Pancreas (tissue), 10 donors: ENCODE measurements at places on chromosomes 16 and 17. TPM values are rescaled to one million over a fixed set of nuclear protein-coding genes. Genes with fewer than 3 reads are reported as not detected.
A peak's percentile ranks its signal among the peaks of the same experiment; 100 is the strongest.

- DNase-seq, result peak; percentile 71
Observed at GRCh38 chr17:80445007-80445725, 30.2 kb downstream of the ENDOV start.

GRCh38 chr16:23640931-23641765 is at the start of the genes DCTN5 and PALB2:
DCTN5 (plus strand) TSS chr16:23641466; CDS start chr16:23641543, 77 bp downstream.
PALB2 (minus strand) TSS chr16:23641310; CDS start chr16:23641157, 153 bp downstream.
- DNase-seq, result peak; percentile 90

GRCh38 chr16:83781-84615 is 6.0 kb downstream of the MPG start:
- DNase-seq, result no peak

DNA sequence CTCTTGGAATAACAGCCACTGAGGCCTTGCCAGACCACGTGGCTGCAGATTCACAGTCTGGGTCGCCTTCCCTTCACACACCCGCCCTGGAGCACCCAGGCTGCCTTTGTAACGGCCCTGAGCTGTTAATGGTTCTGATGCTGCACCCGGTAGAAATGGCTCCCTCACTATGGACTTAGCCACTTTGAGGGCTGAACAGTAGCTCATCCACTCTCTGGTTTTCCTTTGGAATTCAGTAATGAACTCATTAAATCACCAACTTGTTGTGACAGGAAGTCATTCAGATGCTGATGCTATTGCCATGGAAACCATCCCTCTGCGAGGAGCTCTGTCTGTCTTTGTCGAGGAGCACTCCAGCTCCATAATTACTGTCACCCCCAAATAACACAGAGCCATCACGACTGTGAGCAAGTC is 59.2 kb downstream of the CDK5R1 start:
- DNase-seq, result no peak

- no peak for DNase-seq
Observed at GRCh38 chr16:48565752-48566151, 44.2 kb downstream of the N4BP1 start.

DNA sequence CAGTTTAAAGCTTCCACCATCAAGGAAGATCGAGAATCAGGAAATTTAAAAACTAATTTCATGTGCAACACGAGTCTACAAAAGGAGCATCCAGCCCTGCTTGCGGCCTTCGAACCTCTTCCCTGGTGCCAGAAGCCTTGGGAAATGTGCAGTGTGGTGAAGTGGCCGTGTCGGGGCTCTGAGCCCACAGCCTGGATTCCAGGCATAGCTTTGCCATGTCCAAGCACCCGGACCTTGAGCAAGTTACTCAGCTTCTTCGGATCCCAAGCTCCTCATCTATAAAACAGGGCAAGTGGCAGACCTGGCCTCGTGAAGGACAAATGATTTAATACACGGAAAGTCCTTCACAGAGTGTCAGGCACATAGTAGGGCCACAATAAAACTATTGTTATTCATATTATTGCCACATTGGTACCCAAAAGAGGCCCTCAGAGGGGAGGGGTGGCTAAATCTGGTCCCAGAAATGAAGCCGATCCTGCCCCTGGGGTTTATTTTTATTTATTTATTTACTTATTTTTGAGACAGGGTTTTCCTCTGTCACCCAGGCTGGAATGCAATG is 34.8 kb downstream of the COTL1 start:
- no peak for DNase-seq

GRCh38 chr17:46943501-46944393 is 20.8 kb downstream of the GOSR2 start:
- DNase-seq, result no peak

DNA sequence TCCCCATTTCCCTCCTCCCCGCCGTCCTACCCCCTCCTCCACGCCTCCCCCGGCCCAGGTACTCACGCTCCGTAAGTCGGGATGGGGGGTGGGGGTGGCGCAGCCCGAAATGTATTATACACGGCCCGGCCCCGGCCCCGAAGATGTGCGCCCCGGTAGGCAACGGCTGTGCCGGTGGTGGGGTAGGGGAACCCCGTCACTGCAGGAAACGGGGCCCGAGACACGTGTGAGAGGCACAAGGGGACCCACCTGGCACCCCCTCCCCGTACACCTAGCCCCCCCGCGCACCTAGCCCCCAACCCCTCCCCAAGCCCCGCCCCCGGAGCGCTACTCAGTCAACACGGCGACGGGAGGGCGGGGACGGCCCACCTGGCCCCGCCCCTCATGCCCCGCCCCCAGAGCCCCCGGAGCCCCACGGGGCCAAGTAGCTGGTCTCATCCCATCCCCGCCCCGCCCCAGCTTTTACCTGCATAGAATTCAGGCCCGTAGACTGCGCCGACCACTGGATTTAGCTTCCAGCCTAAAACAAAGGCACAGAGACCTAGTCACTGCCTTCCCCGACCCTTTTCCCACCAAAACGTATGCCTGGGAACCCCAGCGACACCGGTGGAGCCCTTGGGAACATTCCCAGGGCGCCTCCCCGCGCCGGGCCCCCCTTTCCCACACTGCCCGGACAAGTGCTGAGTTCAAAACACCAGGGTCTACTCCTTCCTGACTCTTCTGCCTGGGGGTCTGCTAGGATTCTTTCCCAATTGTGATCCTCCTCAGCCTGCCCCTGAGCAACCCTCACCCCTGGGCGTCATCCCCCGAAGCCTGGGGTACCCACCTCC is 22.8 kb downstream of the ENGASE start:
- DNase-seq, result no peak

DNA sequence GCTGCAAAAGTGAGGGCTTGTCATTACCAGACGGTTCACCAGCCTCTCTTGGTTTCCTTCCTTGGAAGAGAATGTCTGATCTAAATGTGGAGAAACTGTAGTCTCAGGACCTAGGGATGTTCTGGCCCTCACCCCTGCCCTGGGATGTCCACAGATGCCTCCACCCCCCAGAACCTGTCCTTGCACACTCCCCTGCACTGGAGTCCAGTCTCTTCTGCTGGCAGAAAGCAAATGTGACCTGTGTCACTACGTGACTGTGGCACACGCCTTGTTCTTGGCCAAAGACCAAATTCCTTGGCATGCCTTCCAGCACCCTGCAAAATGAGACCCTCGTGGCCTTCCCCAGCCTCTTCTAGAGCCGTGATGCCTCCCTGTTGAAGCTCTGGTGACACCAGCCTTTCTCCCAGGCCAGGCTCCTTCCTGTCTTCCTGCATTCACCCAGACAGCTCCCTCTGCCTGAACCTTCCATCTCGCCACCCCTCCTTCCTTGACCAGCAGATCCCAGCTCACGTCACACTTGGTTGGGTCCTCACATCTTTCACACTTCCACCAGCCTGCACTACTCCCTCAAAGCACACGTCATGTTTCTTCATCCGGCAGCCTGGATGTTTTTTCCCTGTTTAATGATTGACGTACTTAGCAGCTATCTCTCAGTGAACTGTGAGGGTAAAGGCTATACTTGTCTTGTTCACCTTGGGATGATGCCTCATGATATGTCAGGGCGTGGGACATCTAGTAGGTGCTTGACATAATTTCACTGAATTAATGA is 4.3 kb downstream of the ZNF768 start:
- DNase-seq, result no peak

GRCh38 chr16:35792516-35793285 is 2333.3 kb downstream of the TP53TG3F start:
- DNase-seq, result no peak

GRCh38 chr17:43437756-43438155 is 39.0 kb downstream of the ARL4D start:
- no peak for DNase-seq

DNA sequence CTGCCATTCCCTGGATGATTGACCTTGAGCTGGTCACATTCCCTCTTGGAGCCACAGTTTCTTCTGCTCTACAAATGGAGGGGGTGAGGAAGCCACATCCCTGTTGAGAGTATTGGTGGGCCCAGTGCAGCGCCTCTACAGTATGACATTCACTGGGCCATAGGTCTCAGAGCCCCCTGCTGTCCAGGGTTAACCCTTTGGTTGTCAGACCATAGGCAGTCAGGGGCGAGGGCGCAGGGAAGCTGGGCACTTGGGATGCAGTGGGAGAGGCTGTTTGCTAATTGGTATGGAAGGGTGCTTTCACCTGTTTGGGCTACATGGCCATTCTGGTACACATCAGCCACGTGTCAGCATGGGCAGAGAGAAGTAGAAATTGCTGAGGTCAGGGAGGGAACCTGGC is 27.3 kb upstream of the WFDC1 start:
- no peak for DNase-seq

The TRPV3 gene
- 0.21 TPM for total RNA-seq

The KRT37 gene
- not detected for total RNA-seq

The TPSG1 gene
- total RNA-seq, result not detected

The GNG13 gene
- total RNA-seq, result not detected

The ZNF263 gene
- 11.3 TPM for total RNA-seq

The LIMD2 gene
- total RNA-seq, result 1.4 TPM
